Stimulated activated CD4-positive, alpha-beta T cell treated with anti-CD3 and anti-CD28 coated beads, Interleukin-12 subunit alpha, Interleukin-12 subunit beta, amount 100 ng/mL, for 48 hours (primary cell): ENCODE measurements at places on chromosomes 1 and 21.
A peak's percentile ranks its signal among the peaks of the same experiment; 100 is the strongest.

- peak; percentile 57 for DNase-seq
These were observed 572 bp upstream of the SRSF10 start for GRCh38 chr1:23980728-23981070.

GRCh38 chr1:54329312-54330003 is 76.7 kb downstream of the SSBP3 start:
- DNase-seq, result no peak

GRCh38 chr1:207191776-207192175 is 87.7 kb downstream of the C4BPA start:
- DNase-seq, result no peak

DNA sequence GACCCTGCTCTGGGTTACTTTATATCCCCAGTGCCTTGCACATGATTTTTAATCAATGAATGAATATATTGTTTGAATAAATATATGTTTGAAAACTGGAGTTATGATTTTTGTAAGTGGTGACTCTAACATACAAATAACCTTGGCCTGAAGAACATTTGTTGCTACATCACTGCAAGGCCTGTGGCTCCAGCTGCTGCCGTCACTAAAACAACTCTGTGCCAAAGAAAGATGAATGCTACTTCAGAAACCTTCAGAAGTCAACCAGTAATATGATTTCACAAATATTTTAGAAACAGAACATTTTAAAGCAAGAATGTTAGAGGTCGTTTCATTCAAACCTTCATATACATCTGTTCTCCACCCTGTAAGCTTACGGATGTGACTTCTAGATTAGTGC is 60.6 kb upstream of the SEC16B start:
- DNase-seq, result no peak

DNA sequence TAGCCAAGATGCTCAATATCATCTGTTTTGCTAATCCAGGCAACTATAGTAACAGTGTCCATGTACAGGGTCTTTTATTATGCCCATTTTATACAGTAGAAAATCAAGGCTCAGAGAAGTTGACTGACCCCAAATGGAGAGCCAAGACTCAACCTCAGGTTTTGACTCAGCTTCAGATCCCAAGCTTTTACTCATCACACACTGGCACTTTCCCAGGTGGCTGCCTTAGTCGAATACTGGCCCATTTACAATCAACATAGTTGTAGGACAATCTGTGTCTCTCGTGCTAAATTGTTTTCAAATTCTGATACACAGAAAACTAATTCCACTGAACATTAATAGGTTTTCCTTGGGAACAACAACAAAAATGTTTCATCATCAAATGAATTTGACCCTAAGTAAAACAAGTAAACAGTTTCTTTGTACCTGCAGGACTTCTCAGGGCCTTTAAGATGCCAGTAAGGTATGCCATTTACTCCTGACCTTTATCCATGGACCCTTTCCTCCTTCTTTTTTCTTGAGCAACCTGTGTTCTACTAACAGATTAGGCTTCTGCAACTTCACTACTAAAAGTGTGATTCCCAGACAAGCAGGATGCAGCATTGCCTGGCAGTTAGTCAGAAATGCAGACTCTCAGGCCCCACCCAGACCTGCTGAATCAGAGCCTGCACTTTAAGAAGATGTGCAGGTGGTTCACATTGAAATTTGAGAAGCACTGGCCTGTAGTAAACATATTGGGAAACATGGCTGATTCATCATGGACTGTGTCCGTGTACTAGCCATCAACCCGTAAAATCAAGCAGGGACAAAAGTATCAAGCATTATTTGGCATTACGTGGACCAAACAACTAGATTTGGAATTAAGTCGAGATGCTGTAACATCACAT is 128.8 kb downstream of the RRAGC start:
- DNase-seq, result no peak

DNA sequence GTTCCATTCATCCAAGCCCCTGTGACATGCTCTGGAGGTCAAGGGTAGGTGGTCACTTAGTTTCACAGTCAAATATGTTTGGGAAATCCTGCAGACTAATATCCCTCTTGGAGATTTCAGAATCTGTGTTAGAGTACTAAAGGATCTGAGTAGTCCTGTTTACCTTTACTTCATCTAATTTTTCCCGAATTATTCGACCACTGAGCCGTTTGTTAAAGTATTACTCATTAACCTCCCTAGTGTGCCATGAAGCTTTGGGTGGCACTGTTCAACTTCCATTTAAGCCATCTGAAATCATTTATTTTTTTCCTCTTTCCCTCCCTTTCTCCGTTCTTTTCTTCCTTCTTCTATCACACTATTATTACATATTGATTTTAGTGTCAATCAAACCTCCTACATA is 109.9 kb downstream of the NGF start:
- DNase-seq, result no peak

GRCh38 chr1:21320410-21321108 is 30.3 kb upstream of the ECE1 start:
- DNase-seq, result no peak

- no peak for DNase-seq
These were observed 4.7 kb downstream of the C1orf174 start for GRCh38 chr1:3895279-3895950.

DNA sequence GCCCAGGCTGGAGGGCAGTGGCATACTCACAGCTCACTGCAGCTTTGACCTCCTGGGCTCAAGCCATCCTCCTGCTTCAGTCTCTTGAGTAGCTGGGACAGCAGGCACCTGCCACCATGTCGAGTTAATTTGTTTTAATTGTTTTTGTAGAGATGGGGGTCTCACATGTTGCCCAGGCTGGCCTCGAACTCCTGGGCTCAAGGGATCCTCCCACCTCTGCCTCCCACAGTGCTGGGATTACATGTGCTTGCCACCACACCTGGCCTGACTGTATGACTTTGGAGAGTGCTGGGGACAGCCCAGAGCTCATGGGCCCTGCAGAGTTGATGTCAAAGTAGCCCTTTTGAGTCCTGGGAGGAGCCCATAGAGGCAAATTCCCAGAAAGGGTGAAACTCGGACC is 1.8 kb downstream of the OBSCN start:
- no peak for DNase-seq

- no peak for DNase-seq
These were observed 5.9 kb downstream of the KRTAP10-1 start for GRCh38 chr21:44533891-44534627.

GRCh38 chr21:32415451-32416398 is 3.2 kb downstream of the EVA1C start:
- no peak for DNase-seq
